A549 treated with CpdA at 1 μM for 4 hours (cell line): ENCODE measurements at places on chromosomes 5 and 9. TPM values are rescaled to one million over a fixed set of nuclear protein-coding genes. Genes with fewer than 3 reads are reported as not detected.

Gene PPP2R2B
- 0.13 to 0.24 TPM (median 0.14 TPM) in 4 of 5 replicates, not detected in the other for total RNA-seq

Gene ANKRA2
- total RNA-seq = 8.3 to 14.9 TPM (median 10.5 TPM) in 5 replicates

Gene PCDH12
- 0.02 to 0.29 TPM in 2 of 5 replicates, not detected in the others for total RNA-seq

Gene ARSI
- 33.5 to 52.9 TPM (median 42.9 TPM) in 5 replicates for total RNA-seq

Gene FBP1
- total RNA-seq = not detected in 5 replicates

Gene ENHO
- 1.3 to 2.3 TPM (median 2.0 TPM) in 5 replicates for total RNA-seq

Gene WDR38
- 0.12 to 0.17 TPM (median 0.14 TPM) in 3 of 5 replicates, not detected in the others for total RNA-seq

Gene TLX3
- total RNA-seq = not detected in 5 replicates

Gene GRIA1
- not detected in 5 replicates for total RNA-seq

Gene GHR
- total RNA-seq = 0.01 to 0.05 TPM in 2 of 5 replicates, not detected in the others

Gene IZUMO3
- not detected in 5 replicates for total RNA-seq

Gene GABRA1
- not detected in 5 replicates for total RNA-seq

Gene GAPT
- total RNA-seq = not detected in 5 replicates

Gene PCDHA9
- total RNA-seq = not detected in 5 replicates

Gene DDX4
- total RNA-seq = 0.02 TPM in 1 of 5 replicates, not detected in the others

Gene GABRA6
- not detected in 5 replicates for total RNA-seq

Gene SLIT3
- 13.2 to 21.0 TPM (median 19.6 TPM) in 5 replicates for total RNA-seq

Gene KCNIP1
- not detected in 5 replicates for total RNA-seq

Gene ENTPD8
- 0.21 to 0.52 TPM (median 0.28 TPM) in 5 replicates for total RNA-seq

Gene COL27A1
- 11.1 to 17.7 TPM (median 13.5 TPM) in 5 replicates for total RNA-seq

Gene GAS1
- total RNA-seq = 0.05 to 0.13 TPM (median 0.10 TPM) in 5 replicates

Gene IL3
- total RNA-seq = not detected in 5 replicates

Gene ANKS6
- 14.7 to 25.0 TPM (median 22.8 TPM) in 5 replicates for total RNA-seq

Gene ZBTB43
- total RNA-seq = 5.4 to 8.6 TPM (median 6.2 TPM) in 5 replicates

Gene FOXD4L5
- total RNA-seq = 0.05 to 0.12 TPM (median 0.06 TPM) in 3 of 5 replicates, not detected in the others

Gene PHYHD1
- total RNA-seq = 0.13 TPM in 1 of 5 replicates, not detected in the others

Gene RMRP
- total RNA-seq = 3.1 to 22.0 TPM (median 11.8 TPM) in 4 of 5 replicates, not detected in the other

Gene PRR7
- 14.4 to 39.0 TPM (median 34.3 TPM) in 5 replicates for total RNA-seq

Gene SPACA9
- total RNA-seq = 2.9 to 5.4 TPM (median 4.6 TPM) in 5 replicates

Gene OMD
- total RNA-seq = not detected in 5 replicates
